ENCODE measurements at places on chromosomes 1 and 21.

DNA sequence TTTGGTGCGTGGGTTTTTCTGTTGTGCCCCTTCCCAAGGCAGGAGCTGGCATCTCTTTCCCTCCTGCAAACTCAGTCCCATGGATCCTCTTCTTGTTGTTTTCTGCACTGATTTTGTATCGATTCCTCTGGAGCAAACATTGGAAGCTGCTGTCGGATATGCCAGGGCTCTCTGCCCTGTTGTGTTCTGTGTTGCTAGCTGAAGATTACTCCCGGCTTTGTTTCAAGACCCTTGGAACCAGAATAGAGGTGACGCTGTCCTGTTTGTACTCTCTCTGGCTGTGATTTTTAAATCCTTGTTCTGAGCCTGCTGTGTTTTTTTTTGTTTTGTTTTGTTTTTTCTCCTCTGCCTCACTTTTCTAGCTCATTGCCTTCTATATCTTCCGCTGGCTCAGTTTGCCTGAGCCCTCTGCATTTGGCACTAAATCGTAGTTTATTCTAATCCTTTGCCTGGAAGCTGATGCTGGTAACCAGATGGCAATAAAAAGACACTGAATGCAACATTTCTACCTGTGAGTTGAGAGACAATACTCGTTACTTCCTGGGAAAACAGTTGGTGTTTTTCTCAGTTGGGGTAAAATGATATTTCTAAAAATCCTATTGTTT is 67.0 kb downstream of the BACH1 start:
- DNase-seq, result no peak

- no peak for DNase-seq
Measured at GRCh38 chr1:84253891-84254290, 47.6 kb upstream of the SAMD13 start.

GRCh38 chr1:180233191-180234011 is 3.3 kb downstream of the LHX4 start:
- no peak for DNase-seq

DNA sequence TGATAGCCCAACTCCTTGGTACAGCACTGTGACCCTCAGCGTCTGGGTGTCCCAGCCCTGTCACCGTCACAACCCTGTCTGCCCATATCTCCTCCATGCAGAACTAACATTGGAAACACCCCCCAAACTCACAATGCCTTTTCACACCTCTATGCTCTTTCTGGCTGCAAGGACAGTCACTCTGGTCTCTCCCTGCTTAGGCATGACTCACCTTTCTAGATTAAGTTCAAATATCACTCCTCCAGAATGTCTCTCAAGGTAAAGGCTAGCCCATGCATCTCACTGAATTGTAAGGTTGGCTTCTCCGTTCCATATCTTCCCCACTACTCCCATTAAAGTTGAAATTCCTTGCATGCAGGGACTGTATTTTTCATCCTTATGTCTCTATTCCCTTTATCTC is 17.0 kb upstream of the CAPN8 start:
- no peak for DNase-seq

GRCh38 chr1:168236836-168237611 is 11.2 kb downstream of the SFT2D2 start:
- peak; percentile 60 for DNase-seq

DNA sequence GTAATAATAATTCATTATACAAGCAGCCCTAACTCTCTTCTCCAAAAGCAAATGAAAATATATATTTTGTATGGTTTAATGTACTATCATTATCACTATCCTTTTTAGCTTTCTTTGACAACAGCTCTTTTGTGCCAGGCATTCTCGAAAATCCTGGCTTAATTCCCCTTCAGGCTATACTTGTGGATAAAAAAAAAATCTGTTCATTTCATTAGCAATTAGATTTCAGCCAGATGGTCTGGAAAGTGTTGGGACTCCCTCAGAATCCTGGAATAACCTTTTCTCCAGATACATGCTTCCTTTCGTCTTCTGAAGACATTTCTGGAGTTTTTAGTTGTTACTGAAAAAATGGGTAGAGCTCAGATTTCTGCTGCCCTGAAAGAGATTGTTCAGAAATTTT is 83.4 kb upstream of the PLPPR4 start:
- no peak for DNase-seq

DNA sequence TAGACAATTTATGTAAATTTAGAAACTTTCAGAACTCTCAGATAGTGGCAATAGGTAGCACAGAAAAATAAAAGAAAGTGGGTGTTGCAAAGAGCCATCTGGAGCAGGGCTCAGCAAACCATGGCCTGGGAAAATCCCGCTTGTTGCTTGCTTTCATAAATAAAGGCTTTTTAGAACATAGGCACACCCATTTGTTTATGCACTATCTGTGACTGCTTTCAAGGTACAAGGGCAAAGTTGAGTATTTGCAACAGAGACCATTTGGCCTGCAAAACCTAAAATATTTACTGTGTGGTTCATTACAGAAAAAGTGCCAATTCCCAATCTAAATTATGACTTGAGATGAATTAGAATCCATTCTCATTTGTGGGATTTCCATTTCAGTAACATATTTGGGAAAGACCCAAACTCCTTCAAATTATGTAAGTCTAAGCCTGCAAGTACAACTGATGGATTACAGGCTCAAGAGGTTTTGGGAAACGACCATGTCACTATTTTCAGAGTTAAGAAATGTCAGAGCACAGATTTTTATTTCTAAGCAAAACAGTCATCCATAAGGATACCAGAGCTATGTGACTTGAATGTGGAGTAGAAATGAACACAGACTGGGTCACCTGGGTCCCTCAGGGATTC is 43.5 kb upstream of the DPT start:
- DNase-seq, result no peak
